ENCODE measurements at places on chromosomes 3 and 15.
A peak's percentile ranks its signal among the peaks of the same experiment; 100 is the strongest.

DNA sequence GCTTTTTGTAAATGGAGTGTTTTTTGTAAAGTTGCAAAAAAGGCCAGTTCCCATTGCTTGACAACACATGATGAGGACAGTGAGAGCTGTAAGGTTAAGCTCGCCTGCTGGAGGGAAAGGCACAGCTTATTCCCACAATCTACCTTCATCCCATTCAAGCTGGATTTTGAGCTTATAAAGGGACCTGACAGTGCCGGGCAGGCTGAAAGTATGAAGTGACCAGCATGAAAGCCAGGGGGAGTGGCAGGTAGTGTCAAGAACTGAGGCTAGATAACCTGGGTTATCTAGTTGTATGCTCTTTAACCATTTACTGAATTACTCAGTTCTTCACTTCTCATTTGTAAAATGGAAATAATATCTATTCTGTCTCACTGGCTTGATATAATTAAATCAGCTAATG lies 52.3 kb upstream of the KPNA4 start:
- no peak for DNase-seq

- no peak for DNase-seq
These were observed 9.8 kb upstream of the RUVBL1 start for GRCh38 chr3:128133273-128133883.

DNA sequence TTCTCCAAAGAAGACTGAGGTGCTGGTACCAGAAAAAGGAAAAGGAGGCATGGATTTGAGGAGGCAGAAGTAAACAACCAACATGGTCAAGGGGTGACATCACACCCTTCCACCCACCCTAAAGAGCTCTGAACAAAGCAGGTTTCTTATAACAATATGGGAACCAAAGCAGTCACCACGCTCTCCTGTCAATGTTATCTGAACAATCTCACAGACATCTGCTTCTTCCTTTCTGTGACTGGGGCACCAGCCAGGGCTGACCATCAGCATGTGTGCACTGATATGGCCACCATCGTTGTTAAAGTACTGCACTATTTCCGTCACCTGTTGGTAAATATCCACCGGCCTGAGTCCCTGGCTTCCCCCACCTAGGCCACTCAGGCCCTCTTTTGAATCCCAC lies 252.9 kb downstream of the SHQ1 start:
- no peak for DNase-seq

DNA sequence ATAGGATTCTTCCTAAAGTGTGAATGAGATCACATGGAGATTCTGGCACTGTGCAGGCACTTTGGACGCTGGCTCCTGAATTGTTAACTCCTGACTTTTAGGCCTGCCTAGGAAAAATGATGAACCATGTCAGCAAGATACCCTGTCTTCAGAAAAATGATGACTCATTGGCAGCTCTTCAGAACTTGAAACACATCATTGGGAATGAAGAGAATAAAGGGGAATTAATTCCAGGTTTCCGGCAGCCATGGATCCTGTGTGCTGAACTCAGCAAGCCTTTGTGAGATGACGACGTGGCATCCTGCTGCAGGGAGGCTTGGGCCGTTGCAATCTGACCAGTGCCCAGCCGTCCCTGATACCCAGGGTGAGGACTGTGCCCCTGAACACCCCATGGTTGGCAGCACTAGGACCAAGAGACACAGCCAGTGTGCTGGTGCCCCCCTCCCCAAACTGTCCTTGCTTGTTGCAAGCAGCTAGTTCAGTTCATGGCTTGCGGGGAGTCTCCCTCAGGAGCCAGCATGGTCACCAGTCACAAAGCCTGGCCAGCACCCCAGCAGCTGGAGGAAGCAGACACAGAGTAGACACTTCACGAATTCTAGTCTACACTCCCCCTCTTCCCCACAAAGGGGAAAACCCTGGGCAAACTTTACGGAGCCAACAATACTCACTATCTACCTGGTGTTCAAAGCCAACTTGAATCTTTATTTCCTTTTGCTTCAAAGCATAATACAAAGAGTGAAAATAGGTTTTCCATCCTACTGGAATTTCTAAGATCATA lies 7.8 kb upstream of the LIPC start:
- no peak for DNase-seq

GRCh38 chr3:172333042-172333377 lies 115.2 kb downstream of the GHSR start:
- DNase-seq, result no peak

DNA sequence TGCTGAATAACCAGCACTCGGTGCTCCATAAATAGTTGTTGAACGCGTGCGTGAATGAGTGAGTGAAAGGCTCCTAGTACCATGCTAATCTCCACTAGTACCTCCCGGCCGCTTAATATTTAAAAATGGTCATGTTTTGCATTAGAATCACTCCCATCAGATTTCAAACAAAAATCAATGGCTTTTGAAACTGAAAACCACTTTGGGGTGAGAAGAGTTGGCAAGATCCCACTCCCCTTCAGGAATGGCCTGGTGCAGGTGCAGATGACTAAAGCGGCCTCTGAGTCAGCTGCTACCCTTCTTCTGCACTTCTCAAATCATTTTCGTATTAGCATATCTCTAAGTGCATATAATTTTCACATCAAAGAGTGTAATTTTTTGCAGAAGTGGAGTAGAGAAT lies 425.3 kb upstream of the PROK2 start:
- DNase-seq, result no peak

DNA sequence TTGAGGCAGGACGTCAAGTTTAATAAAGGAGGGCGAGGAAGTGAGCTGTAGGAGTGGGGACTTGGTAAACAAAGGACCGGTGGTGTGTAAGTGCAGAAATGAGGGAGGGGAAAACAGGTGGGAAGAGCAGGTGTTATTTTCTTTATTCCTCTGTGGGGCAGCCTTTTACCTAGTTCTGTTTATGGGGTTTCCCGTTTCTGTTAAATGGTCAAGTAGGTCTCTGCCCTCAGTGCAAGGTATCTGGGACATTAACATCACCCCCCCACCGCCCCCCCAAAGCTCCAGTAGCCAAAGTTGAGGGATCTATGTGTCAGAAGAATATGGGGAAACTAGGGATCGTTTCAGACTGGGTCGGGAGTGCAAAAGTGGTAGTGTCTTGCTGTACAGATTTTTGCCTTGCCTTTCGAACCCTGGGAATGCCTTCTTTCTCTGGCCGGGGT lies 893 bp downstream of the MGA start:
- DNase-seq, result peak; percentile 8

DNA sequence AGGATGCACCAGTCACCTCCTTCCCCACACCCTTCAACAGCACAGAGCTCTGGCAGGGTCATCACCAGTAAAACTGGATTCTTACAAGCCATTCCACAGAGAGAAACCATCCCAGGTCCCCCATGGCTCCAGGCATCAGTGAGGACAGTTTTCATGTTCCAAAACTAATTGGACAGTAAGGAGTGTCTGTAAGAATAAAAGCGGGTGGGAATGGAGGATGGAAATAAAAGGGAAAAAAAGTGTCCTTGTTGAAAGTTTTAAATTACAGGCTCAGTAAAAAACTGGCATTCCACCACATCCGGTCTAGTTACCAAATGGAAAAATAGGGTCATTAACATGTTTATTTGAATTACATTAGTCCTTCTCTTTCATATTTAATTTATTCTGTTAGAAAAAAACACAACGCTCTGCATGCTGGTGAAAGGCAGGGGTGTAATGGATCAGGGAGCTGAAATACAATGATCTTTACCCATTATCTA lies 117.4 kb downstream of the TIGIT start:
- no peak for DNase-seq

- DNase-seq, result no peak
These were observed 99.4 kb downstream of the ALCAM start for GRCh38 chr3:105466072-105466471.

- no peak for DNase-seq
These were observed 61.9 kb downstream of the WHAMM start for GRCh38 chr15:82871358-82871757.

DNA sequence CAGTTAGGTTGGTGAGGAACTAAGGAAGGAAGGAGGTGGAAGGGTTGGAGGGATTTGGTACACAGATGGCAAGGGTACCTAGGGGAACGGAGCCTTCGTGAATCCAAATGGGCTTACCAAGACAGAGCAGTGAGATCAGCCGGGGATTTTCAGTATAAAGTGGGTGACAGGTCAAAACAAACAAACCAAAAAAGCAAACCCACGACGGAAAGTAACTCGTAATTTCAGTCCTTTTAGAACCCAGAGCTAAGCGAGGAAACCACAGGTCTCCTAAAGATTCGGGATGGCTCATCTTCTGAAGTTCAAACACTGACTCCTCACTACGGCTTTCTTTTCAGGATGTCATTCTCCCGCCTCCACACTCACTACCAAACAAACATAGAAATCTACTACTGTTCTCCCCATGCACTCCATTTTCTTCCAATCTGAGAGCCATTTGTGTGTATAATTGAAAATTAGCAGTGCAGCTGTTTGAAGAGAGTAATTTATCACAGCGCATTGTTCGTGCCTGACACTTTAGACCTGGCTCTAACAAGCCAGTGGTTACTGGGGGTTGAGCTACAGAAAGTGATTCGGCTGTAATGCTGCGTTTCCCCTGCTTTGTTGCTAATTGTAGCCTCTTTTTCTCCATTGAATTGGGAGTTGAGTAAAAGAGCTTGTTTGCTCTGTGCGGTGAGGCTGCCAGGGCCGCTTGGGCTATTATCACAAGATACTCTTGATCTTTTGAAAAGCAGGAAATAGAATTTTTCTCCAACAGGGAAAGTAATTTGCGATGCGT lies 64.7 kb upstream of the CCDC39 start:
- DNase-seq, result no peak

GRCh38 chr3:115019900-115020299 lies 127.2 kb downstream of the ZBTB20 start:
- no peak for DNase-seq

DNA sequence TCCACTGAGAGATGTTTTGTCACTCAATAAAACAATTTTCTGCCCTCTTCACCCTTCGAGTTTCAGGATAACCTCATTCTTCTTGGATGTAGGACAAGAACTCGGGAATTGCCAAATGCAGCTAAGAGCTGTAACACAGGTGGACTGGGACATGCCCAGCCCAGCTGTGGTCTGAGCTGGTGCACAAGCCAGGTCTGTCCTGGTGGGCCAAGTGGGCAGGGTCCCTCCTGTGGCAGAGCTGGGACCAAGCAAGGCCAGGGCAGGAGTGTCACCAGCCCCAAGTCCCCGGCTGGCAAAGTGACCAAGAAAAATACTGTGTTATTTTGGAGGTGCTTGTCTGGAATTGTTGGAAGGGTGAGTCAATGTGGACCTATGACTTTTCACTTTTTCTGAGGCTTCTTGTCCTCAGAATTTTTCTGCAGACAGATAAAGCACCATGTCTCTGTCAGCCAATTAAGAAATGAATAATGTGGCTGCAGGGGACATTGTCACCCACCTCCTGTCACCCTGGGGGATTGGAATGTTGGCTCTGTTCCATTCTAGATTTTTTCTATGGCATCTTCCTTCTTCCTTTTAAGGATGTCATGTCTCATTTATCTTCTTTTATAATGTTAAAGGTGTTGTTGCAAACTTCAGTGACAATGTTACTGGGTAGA lies 645.2 kb upstream of the EPHA6 start:
- no peak for DNase-seq

DNA sequence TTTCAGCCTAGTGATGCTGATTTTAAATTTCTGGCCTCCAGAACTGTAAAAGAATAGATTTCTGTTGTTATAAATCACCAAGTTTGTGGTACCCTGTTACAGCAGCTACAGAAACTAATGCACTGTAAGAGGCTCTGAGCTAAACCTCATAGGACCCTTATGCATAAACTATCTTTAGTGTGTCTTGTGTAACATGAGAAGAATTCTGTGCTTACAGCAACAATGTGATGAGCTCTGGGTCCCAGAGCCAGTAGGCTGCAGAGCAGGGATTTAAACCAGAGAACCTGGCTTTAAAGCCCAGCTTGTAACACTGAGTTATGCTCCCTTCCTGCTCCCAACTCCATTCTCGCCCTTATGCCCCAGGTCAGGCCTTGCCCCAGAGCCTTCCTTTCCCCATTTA lies 113.1 kb downstream of the THSD4 start:
- DNase-seq, result no peak

Measured in urothelium cell line (cell line).